ENCODE measurements at places on chromosomes 2 and 18.
A peak's percentile ranks its signal among the peaks of the same experiment; 100 is the strongest.

DNA sequence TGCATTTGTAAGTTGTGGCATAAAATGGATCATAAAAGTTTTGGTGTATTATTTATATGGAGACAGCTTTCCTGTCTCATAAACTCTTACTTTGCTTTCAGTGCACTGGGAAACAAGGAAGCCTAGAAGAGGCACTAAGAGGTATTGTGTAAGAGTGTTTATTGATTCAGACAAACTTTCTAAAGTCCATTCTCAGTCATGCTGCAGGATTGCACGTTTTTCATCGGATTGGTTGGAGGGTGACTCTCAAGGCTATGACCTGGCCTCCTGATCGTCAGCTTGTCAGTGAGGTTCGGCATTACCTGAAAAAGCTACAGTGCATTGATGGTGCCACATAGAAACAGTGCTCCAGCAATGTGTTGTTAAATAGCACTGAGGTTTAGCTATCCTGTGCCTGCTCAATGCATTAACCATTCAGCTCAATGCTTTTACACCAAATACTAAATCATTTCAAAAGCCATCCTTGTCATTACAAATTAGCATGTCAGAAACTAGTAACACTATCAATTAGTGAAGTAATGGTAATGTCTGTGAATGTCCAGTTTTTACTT lies 545.5 kb downstream of the CBLN2 start:
- DNase-seq: no peak

DNA sequence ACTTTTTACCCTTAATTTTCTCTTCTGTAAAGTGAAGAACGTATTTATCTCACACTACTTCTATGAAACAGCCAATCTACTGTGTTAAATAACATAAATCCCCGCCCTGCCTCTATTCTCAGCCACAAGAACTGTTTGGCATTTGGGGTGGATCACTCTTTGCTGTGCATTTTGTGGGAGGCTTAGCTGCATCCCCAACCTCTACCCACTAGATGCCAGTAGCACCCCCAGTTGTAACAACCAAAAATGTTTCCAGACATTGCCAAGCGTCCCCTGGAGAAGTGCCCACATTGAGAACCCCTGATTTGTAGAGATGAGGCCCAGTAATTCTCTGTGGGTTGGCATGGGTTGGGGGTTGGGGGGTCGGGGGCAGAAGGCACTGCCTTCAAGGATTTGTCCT lies 94.7 kb upstream of the BOD1L2 start:
- DNase-seq: no peak

DNA sequence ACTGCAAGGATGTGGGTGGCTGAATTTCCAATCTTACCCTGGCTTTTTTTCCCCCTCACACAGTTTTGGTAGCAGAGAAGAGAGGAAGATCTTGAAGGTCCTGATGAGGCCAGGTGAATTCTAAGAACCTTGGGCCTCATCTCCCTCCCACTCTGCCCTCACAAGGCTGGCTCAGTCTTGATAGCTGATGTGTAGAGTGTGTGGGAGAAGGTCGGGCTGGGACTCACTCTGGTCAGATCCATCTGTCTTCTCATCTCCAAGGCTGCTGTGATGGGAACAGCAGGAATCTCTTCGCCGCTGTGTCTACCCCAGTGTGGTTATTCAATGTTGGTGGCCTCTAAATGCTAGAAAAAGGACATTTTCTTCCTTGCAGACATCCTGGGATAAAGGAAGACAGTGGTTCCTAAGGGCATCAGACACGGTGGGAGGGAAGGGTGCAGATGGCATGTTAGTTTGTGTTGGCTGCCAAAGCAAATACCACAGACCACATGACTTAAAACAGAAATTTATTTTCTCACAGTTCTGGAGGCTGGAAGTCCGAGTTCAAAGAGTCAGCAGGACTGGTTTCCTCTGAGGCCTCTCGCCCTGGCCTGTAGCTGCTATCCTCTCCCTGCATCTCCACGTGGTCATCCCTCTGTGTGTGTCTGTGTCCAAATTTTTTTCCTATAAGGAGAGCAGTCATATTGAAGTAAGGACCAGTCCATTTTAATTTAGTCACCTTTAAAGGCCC lies 37.6 kb upstream of the MGAT4A start:
- DNase-seq: no peak

GRCh38 chr2:121707920-121708361 lies 28.7 kb downstream of the NIFK start:
- no peak for DNase-seq

- DNase-seq: no peak
Observed at GRCh38 chr2:172834881-172835280, 99.2 kb downstream of the RAPGEF4 start.

- no peak for DNase-seq
Observed at GRCh38 chr18:67973916-67974315, 457.4 kb upstream of the DSEL start.

- no peak for DNase-seq
Observed at GRCh38 chr2:215845839-215846586, 167.3 kb downstream of the MREG start.

DNA sequence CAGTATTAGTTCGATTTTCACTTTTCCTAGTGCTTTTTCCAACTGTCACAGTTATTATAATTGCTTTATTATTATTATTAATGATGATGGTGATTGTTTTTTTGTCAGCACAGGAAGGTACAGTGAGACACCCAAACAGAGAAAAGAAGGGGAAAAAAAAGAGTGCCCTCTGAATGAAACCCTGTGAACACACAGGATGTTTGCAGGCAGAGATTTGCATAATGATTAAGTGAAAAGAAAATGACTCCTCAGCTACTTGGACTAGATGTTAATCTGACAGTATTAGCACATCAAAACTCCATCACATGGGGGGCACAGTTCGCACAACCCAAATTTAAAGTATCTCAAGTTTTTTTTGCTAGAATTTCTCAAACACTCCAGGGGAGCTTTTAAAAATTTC lies 32.9 kb downstream of the ADD2 start:
- no peak for DNase-seq

DNA sequence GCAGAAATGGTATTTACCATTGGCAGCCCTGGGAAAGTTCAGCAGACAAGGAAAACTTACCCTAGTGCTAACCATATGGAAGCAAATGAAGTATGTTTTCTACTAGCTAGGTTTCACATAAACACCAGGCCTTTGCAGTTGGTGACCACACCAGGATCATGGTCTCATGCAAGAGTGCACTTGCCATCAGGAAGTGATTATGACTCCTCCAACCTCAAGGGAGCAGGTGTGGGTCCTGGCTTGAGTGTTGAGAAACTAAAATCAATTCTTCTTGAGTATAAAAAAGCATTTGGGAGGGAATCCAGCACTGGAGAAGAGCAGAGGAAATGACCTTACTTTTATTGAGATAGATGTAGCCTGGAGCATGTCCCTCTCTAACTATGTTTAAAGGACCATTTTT lies 56.8 kb upstream of the SPAG16 start:
- DNase-seq: no peak

- DNase-seq: no peak
Observed at GRCh38 chr2:198782734-198783133, 675.0 kb downstream of the SATB2 start.

DNA sequence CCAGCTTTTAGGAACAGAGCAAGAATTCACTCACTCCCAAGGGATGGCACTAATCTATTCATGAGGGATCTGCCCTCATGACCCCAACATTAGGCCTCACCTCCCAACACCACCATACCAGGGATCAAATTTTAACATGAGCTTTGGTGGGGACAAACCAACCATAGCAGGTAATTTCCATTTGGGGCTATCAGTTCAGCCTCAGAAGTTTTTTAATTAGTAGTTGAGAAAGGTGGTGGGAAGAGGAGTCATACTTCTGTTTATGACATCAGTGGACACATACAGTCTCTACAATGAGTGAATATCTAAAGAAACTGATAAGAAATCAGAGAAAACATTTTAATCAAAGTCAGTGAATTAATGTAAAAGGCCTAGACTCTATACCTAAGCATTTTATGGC lies 59.6 kb upstream of the EMILIN2 start:
- no peak for DNase-seq

- no peak for DNase-seq
Observed at GRCh38 chr2:106160786-106161261, 33.3 kb downstream of the UXS1 start.

GRCh38 chr2:62140426-62141141 lies 55.3 kb upstream of the B3GNT2 start:
- DNase-seq: no peak

GRCh38 chr2:97808816-97809215 lies 95.4 kb downstream of the ZAP70 start:
- no peak for DNase-seq

DNA sequence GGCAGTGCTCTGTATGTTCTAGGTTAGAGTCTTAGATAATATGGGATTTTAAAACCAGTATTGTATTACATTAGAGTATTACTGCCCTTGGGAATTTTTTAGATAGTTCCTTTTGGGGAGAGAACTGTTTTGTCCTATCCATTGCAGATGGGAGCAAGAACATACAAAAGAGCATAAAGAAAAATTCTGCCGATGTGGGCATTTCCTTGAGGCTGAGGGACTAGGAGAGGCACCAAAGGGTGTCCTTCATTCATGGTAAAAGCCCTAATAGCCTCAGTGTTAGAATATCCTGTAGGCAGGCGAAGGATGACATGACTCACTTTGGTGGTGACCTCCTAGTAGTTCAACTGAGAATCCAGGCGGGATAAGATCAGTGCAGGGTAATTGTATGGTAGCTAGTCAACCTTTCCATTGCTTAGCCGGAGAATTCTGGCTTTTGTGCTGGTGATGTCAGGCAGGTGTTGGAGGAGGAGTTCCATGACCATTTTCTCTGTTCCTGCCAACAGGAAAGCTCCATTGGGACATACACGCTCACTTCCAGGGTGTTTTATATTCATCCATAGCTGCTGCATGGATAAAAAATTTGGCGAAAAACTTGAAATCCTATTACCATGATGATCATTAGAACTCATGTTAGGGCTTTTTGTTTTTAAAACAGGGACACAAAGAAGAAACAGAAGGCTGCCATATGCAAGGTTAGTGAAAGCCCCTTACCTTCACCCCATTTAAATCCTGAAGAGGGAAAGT lies 28.1 kb downstream of the EPAS1 start:
- DNase-seq: no peak

DNA sequence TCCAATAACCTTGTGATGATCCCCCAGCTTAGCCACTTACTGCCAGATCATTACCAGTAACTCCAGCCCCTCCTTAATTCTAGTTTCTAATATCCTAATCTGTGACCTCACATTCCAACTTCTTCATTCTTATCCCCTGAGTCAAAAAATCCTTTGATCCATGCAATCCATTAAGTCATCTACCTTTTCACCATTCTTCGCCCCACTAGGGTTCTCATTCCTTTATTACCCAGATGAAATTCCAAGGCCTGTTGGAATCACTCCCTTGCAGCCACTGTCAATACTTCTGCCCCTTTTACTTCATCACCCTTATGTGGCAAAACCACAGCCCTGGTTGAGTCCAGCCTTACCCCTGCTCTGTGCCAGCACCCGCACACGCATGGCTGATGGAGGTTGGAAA lies 20.3 kb upstream of the IL36G start:
- DNase-seq: no peak

DNA sequence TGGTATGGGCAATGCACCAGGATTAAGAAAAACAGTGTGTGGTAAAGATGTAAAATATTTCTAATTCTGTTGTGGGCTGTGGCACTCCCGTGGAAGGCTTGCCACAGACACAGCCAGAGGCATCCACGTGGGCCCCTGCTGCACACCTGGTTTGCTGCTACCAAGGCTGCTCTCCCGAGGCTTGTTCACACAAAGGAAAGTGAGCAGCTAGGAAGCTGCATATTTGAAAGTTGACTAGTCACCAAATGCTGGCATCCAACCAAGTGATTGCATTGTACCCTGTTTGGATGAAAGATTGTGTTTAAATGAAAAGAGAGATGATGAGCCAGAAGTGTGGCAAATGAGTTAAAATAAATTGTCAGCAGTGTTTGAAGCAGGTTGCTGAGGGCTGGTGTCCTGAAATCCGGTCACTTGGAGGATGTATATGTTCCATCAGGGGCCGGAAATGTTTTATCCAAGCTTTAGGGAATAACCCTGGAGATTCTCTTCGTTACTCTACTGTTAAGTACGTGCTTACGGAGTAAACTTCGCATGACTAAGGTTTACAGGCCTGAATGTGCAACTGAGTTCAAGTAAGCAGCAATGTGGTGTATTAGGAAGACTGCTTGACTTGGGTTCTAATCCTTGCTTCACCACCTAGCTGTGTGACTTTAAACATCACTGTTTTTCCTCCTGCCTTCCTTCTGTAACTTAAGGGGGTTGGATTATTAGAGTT lies 86.1 kb downstream of the MSH2 start:
- no peak for DNase-seq

DNA sequence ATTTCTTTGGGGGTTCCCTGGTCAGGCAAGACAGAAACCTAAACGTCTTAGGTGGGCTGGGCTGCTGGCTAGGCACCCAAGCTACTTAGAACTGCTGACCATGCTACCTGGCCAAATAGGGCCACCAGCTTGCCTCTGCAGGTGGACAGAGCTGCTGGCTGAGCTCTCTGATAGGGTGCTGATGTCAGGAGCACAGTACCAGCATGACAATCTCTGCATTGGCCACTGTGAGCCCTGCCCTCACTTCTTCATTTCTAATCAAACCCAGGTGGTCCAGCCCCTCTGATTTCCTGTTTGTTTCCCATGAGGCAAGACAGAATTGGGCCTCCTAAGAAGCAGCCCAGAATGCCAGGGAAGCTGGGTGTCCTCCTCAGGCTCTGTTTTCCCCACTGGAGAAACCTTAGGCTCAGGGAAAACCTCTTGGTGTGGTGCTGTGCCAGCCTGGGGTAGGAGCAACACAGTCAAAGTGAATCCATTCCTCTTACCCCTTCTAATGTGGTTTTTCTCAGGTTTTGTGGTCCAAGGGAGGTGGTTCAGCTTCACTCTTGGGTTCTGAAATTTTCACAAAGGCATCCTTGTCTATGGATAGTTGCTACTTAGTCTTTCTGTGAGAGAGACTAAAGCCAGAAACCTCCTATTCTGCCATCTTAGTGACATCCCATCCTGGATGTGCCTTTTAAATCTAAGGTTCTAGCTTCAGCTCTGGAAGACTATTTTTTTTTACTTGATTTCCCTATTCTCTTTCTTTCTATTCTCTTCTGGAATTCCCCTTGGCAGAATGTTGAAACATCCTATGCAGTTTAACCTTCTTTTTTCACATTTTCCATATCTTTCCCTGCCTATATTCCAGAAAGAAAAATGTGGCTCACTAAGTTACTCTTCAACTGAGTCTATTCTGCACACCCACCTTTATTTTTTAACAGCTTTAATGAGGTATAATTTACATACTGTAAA lies 15.2 kb downstream of the SP100 start:
- DNase-seq: no peak

DNA sequence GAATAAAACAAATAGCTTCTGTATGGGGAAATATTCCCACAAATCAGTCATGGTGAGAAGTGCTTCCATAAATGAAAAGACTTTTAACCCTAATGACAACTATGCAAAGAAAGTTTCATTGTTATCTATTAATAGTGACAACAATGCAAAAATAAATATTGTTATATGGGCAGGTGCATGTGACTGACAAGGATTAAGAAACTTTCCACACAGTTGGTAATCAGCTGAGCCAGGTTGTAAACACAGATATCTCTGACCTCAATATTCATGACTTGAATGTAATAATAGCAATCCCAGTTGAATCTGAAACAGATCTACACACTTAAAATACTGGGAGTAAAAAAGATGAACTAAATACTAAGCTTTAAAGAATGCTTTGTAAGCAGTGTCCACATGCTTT lies 517.0 kb upstream of the SOX11 start:
- no peak for DNase-seq

- no peak for DNase-seq
Observed at GRCh38 chr18:36663312-36663711, 165.5 kb downstream of the TPGS2 start.

- peak; percentile 32 for DNase-seq
Observed at GRCh38 chr2:109239720-109240119, 110.7 kb downstream of the SH3RF3 start.

GRCh38 chr2:78202366-78202765 lies 680.2 kb upstream of the LRRTM4 start:
- DNase-seq: no peak

Measured in bone marrow (tissue), 2 donors.